Myometrial cell (primary cell): ENCODE measurements at places on chromosomes 4 and X. TPM values are rescaled to one million over a fixed set of nuclear protein-coding genes. Genes with fewer than 3 reads are reported as not detected.

TLR1 gene
- total RNA-seq: 1.2 and 1.9 TPM in 2 replicates

ABCG2 gene
- total RNA-seq: 0.29 and 1.2 TPM in 2 replicates

PF4V1 gene
- 1.6 TPM in 1 of 2 replicates, not detected in the other for total RNA-seq

SLC34A2 gene
- not detected in 2 replicates for total RNA-seq

RASL11B gene
- total RNA-seq: 4.8 and 13.5 TPM in 2 replicates

OTUD5 gene
- 39.2 and 48.0 TPM in 2 replicates for total RNA-seq

CDKL5 gene
- 1.6 and 1.7 TPM in 2 replicates for total RNA-seq

USP51 gene
- 0.58 and 1.2 TPM in 2 replicates for total RNA-seq

FGD1 gene
- 11.2 and 12.9 TPM in 2 replicates for total RNA-seq

RIPPLY1 gene
- not detected in 2 replicates for total RNA-seq

MSL3 gene
- 30.3 and 33.4 TPM in 2 replicates for total RNA-seq

MFAP3L gene
- 0.35 and 1.4 TPM in 2 replicates for total RNA-seq

SLC9B1 gene
- 0.29 TPM in 1 of 2 replicates, not detected in the other for total RNA-seq

CXCL5 gene
- 1.7 and 2.7 TPM in 2 replicates for total RNA-seq

ACTRT1 gene
- total RNA-seq: not detected in 2 replicates

UNC5C gene
- under 0.01 and 0.58 TPM in 2 replicates for total RNA-seq

GATA1 gene
- not detected in 2 replicates for total RNA-seq

TMEM156 gene
- 1.4 and 2.0 TPM in 2 replicates for total RNA-seq

ZBTB49 gene
- 0.86 and 3.0 TPM in 2 replicates for total RNA-seq
